ENCODE measurements at places on chromosomes 16 and 17.
A peak's percentile ranks its signal among the peaks of the same experiment; 100 is the strongest.

GRCh38 chr17:8746501-8747236 lies 2.0 kb upstream of the CCDC42 start:
- DNase-seq = no peak

DNA sequence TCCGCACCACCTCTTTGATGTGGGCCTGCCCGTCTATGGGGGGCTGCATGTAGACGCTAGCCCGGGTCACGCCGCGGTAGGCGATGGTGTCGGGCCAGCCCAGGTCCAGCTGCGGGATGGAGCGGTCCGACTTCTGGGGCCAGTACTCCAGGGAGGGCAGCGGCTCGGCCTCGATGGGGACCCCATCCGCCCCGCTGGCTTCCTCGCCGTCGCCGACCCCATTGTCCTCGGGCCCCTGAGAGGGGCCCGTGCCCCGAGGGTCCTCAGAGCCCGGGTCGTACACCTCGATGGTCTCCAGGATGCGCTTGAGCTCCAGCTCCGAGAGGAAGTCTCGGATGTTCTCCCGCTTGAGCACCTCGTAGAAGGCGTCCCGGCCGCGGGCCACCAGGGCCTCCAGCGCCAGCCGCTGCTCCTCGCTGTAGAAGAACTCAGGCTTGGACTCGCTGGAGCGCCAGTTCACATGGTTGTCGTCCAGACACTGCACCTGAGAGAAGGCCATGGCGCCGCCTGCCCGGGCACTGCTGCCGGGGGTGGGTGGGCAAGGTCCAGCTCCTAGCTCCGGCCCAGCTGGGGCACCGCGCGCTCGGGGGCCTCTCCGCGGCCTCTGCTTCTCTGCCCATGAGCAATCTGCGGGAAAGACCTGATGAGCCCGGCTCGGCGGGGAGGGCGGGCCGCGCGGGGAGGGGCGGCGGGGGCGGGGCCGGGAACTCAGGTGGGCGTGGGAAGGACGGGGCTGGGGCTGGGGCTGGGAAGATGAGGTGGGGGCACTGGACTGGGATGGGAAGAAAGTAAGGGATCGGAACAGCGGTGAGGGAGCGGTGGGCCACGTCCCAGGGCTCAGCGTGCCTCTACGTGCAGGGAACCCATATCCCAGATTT lies 782 bp downstream of the FAM83G start:
- DNase-seq = no peak

GRCh38 chr17:64783031-64783461 lies 120.9 kb upstream of the SMURF2 start:
- no peak for DNase-seq

GRCh38 chr17:46745376-46745775 lies 73.1 kb downstream of the WNT3 start:
- DNase-seq = no peak

GRCh38 chr17:80220054-80220735 lies at the start of the genes SGSH and SLC26A11:
Gene SGSH (minus strand): TSS chr17:80220333. CDS start chr17:80220313, 20 bp downstream.
Gene SLC26A11 (plus strand): TSS chr17:80220427. CDS start chr17:80221561, 1,134 bp downstream.
- peak; percentile 88 for DNase-seq

- no peak for DNase-seq
Measured at GRCh38 chr17:50973557-50974494, 107.7 kb upstream of the TOB1 start.

- no peak for DNase-seq
Measured at GRCh38 chr17:75039238-75039637, 7.5 kb downstream of the ATP5PD start.

GRCh38 chr16:84501077-84501735 lies 3.3 kb downstream of the MEAK7 start:
- no peak for DNase-seq

DNA sequence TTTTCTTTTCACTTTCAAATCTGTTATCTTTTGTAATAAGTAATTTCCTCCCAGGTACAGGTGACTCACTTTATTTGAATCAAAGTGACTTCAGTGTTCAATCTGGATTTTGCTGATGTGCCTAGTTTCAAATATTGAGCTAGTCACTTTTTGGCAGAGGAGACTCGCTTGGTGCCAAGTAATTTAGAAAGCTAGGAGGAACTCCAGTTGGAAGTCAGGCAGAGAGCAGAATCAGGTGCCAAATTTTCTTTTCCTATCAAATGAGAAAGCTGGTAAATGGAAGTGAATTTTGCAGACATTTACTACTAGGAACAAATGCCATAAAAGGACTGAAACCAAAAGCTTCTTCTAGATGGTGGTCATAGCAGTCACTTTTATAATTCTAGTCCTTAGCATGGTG lies 656.0 kb upstream of the KIF2B start:
- DNase-seq = no peak

DNA sequence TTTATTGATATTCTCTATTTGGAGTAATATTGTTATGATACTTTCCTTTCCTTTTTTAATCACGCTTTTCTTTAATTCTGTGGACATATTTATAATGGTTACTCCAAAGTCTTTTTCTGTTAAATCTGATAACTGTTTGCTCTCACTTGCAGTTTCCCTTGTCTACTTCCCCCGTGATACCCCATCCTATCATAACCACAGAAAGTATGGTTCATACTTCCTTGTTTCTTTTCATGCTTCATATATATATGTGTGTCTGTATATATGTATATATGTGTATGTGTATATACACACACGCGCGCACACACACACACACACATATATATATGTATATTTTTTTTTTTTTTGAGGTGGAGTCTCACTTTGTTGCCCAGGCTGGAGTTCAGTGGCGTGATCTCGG lies 23.5 kb downstream of the SPECC1 start:
- no peak for DNase-seq

DNA sequence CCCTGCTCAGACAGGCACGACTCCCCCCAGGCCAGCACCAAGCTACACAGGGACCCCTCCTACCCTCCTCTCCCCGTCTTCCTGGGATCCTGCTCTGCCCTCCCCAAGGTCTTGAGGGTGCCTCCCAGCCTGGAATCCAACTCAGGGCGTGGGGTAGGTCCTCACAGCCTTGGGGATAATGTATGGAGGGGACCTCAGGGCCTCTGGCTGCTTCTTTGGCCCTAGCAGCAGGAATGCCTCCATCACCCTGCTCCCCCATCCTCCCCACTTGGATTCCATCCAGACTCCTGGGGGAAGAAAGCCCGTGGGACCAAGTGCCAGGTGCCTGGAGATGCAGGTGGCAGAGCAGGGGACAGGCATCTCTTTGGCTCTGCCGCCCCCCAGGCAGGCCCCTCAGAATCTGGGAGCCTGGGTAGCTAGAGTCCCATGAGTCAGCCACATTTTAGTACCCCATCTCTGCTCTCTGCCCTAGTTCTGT lies 10.7 kb upstream of the STAC2 start:
- no peak for DNase-seq

- no peak for DNase-seq
Measured at GRCh38 chr16:75197522-75198134, 9.3 kb downstream of the CTRB2 start.

GRCh38 chr17:20281860-20282259 lies 185.5 kb downstream of the LGALS9B start:
- DNase-seq = no peak

GRCh38 chr16:81385031-81385756 lies 59.4 kb upstream of the CMIP start:
- DNase-seq = no peak

- no peak for DNase-seq
Measured at GRCh38 chr17:16463358-16464302, 28.4 kb downstream of the LRRC75A start.
